Esophagus mucosa (tissue), 1 donor: ENCODE measurements at places on chromosomes 5 and 9.
A peak's percentile ranks its signal among the peaks of the same experiment; 100 is the strongest.

DNA sequence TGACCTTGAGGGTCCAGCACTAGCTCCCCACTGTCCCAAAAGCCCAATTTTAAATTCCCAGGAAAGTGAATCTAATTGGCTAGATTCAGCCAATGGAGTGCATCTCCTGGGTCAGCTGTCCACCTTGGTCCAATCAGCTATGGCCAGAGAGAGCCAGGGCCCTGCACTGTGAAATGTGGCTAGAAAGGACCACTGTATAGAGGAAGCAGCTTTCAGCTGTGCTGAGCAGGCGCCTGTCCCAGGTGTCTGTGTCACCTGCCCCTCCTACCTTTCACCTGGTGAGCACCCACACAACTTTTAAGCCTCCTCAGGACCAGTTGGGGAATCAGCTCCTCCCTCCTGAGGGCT is 186.2 kb downstream of the DRD1 start:
- ATAC-seq: no peak

- ATAC-seq: no peak
These were observed 14.7 kb upstream of the CRHBP start for GRCh38 chr5:76938177-76938576.

DNA sequence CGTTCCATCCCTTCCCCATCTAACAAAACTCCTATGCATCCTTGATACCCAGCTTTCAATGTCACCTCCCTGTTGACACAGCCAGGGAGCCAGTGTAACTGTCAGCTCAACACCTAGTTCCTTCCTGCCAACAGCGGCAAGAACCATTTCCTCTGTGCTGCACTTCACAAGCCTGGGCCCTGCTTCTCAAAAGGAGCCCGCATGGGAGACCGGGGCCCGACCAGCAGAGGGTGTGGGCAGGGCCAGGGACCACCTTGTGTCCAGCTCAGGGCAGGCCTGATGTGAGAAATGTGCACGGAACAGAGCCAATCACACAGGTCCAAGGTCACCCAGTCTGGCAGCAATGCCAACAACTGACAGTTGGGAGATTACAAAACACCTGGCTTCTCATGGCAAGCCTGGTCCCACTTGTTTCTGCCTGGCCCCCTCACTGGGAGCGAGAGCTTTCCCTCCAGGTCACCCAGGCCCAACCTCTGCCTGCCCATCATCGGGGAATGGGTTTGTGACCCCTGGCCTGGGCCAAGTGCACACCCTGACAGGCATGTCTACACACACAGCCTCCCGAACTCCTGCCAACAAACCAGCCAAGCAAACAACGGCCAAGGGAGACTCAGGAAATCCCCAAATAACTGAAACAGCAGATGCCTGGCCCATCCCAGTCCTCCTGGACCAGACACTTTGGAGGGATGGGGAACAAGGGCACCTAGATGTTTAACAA is 3.1 kb downstream of the RNF44 start:
- no peak for ATAC-seq

DNA sequence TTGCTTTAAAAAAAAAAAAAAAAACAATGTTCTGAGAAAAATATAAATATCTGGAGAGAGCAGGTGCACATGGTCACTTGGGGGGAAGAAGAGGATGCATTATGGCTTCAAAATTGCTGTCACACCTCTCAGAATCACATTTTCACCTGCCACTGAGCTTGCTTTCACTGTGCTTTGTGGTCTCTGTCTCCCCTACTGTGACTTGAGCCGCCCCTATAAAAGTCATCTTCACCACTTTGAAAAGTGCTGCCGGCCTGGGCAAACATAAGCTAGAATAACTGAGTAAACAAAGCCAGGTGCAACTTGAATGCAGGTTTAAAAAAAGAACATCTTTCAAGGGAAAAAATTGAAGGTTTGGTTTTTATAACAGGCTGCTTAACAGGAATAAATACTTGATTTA is 368.1 kb upstream of the GRIA1 start:
- ATAC-seq: no peak

DNA sequence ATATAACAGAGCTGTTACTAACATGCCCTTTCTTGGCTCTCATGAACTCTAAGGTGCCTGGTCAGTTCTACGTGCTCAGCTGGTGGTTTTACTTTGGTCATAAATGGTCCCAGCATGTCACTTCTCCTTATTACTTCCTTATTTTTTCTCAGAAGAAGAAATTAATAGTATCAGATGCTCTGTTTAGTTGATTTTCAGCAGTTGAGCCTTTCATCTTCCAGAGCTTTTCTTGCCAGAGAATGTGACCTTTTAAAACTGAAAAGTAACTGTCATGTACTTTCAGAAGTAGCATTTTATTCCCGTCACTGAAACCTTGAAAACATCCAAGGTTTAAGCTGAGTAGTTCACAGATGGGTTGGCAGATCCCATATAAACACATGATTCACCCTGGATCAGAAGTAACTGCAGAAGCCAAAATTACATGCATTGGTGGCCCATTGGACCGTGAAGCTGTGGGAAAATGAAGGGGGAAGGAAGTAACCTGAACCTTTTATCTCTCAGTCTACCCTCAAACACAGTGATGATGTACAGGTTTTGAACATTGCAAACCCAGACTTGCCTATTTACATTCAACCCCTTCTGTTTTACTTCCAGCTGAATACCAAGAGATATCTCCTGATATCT is 50.5 kb downstream of the HACD4 start:
- ATAC-seq: no peak

DNA sequence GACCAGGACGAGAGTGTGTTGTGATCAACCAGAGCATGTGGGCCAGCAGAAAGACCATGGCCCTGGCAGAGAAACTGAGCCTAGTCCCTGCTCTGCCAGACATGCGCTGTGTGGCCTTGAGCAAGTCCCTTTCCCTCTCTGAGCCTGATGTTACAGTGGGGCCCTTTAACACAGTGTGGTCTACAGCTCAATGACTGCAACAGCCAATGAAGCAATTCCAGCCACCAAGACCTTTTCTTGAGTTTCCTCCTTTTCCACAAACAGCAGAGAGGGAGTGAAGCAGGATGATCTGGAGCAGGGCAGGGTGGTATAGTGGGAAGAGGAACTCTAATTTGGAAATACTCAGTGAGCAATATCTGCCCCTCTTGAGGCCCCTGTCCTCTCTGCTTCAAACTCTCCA is 25.8 kb upstream of the ARSI start:
- no peak for ATAC-seq

DNA sequence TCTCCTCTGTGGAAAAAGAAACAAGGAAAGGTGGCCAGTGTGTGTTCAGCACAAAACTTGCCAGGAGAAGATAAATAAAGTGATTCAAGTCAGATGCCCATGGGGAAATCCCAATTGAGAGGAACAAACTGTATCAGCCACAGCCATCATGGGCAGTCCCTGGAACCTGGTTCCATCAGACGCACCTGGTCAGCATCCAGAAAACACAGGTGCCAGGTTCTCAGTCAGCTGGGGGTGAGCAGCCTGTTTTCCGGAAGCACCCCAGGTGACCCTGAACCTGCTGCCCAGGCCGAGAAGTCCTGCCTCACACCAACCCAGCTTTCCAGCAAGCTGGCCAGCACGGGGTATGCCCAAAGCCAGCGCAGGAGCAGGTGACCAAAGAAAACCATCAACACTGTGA is 30.5 kb downstream of the PTCH1 start:
- no peak for ATAC-seq

DNA sequence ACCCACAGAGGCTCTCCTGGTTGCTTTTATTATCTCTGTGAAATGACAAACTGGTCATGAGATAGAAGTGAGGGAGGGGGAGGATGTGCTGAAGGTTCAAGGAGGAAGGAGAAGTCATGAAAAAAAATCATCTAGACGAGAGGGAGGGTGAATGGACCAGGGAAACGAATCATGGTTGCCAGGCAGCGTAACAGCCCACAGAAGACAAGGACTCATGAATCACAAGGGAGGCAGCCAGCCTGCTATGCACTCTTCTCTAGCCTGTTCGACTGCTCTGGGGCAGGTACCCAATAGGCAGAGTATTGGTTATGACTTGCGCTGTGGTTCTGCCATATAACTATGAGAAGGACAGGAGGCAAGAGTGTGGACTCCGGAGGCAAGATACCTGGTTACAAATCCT is 475.2 kb downstream of the CDK5RAP2 start:
- ATAC-seq: no peak

DNA sequence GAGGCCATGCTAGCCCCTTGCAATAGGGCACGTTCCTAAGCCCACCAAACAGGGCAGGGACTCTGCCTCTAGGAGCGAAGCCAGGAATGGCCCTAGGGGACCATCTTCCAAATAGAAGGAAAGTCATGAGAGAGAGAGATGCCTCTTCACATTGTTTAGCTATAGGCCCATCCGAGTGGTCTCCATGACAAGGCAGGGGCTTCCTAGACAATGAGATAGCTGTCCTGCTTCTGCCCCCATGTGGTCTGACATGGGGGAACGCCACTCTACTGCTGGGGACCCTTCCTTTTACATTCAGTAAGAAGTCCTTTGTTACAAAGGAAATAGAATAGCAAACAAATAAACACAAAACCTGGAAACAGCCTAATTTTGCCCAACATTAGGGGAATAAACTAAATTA is 17.9 kb upstream of the KIF4B start:
- no peak for ATAC-seq

GRCh38 chr9:134219646-134220060 is 55.3 kb upstream of the RNU6ATAC start:
- no peak for ATAC-seq

GRCh38 chr9:94860678-94861588 is 134.4 kb downstream of the AOPEP start:
- peak; percentile 59 for ATAC-seq

GRCh38 chr5:34655354-34655991 is 655 bp upstream of the RAI14 start:
- ATAC-seq: peak; percentile 62

DNA sequence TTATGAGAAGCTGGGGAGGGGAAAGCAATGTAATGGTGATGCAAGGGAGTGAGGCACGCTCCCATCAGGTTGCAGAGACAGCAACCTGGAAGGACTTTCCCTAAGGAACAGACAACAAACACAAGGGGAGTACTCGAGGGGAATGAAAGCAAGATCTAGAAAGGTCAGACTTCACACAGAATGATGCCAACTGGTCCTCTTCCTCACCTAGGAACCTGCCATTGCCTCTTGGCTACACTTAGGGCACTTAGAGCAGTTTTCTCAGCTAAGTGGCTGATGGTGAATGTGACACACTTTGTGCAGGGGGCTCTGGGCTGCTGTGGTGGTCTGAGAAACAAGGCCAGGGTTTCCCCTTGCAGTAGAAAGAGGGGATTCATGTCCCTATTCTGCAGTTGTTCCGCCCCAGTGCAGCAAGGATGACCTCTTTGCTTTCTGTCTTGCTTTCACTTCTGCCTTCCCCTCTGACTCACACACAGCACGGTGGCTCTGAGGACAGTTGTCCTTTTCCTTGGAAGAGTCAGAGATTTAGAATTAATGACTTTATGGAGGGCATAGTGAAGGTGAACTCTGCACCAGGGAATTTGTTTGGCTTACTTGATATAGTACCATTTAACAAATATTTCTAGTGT is 394.0 kb upstream of the KLF4 start:
- no peak for ATAC-seq

GRCh38 chr5:61534481-61535267 is 202.6 kb downstream of the ZSWIM6 start:
- ATAC-seq: no peak

DNA sequence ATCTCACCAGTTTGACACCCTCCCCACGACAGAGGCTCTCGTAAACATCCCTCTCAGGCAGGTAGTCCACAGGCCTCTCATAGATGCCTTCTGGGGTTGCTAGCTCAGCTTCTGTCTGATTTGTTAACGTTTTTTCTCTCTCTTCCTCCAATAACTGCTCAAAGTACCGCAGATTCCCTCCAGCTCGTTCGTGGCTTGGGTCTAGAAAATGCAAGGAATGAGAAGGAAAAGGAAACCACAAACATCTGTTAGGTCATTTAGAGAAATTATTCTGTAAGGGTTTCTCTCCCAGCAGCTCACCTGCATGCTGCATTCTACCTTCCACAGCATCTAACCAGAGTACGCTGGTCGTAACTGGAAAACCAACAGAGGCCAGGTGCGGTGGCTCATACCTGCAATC is 18.5 kb downstream of the P4HA2 start:
- ATAC-seq: no peak

DNA sequence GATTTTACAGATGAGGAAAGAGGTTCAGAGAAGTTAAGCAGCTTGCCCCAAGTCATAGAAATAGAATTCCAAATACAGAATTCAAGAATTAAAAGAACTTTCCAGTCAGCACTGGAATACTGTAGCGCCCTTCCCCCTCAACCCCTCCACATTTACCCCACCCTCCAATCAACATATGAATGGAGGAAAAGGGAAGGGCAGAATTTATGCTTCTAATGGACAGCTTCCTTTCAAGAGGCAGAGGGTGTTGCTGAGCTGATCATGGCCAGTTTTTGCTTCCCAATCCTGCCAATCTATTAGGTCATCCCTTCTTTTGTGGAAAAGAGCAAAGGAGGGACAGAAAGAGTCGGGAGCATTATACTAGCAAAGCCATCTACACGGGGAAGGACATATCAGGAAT is 39.1 kb upstream of the ANKRD31 start:
- no peak for ATAC-seq

GRCh38 chr5:57720656-57721055 is 238.0 kb upstream of the ACTBL2 start:
- no peak for ATAC-seq

GRCh38 chr5:167814828-167815227 is 476.6 kb upstream of the WWC1 start:
- ATAC-seq: no peak

DNA sequence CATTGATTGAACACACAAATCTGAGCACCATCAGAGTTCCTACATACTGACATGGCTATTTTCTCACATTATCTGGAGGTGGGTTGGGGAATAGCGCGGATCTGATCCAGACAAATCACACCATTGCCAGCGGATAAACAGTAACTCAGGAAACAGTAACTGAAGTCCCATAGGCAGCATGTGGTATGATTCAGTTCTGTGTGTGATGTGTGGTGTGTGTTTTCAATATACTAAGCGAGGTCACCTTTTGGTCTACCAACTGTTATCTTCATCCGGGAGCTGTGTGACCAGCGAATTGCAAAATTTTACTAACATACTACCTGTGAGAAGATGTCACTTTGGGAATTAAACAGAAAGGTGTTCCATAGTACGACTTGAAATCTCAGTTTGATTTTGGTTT is 50.1 kb downstream of the PKD2L2 start:
- ATAC-seq: no peak

- ATAC-seq: no peak
These were observed 151.3 kb downstream of the SAXO1 start for GRCh38 chr9:18881758-18882157.

DNA sequence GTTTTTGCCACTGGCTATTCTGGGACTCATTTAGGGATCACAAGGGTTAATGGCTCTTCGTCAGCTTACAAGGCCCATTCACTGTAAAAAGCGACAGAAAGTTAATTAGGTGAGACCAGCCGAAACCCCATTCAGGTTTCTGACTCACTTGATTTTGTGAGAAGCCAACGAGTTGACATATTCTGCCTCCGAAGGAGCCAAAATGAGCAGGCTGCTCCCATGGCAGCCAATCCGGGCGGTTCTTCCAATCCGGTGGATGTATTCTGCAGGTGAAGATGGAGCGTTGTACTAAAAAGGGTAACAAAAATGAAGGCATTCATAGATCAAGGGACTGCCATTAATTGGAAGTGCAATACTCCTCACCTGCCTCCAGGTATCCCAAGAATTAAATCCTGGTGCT is 39.7 kb downstream of the DDX31 start:
- no peak for ATAC-seq
